LHCN-M2 (cell line): ENCODE measurements at places on chromosomes 16 and 17.

DNA sequence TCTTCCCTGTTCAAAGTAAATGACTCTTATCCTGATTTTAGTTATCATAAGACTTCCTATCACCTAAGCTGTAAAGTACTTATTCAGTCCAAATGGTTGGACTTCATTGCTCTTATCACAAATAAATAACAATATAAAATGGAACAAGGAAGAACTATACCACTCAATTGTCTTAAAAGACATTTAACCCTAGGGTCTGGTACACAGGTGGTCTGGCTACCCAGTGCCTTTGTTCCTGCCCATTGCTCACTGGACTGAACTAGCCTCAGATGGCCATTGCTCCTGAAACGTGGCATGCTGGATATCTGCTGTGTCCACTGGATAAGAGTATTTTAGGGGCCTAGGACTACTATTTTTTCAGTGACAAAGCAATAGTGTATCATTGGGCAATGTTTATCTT is 574.3 kb upstream of the CA10 start:
- no peak for DNase-seq

- no peak for DNase-seq
These were observed 12.1 kb downstream of the TEKT5 start for GRCh38 chr16:10682604-10683003.

DNA sequence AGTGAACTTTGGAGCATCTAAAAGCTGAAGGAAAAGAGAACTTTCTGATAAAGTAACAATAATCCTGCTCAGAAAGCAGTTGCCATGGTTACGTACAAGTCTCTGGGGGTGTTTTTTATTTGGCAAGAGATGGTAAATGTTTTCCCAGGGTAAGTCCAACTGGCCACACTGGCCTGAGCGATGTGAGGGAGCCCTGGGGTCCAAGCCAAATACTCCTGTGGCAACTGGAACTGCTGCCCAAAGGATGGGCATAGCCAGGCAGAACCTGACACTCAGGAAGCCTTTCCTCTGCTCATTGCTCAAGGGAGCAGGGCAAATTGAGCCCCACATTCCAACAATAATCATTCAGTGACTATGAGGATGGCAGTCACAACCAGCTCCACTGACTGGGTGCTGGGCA is 26.8 kb upstream of the WSCD1 start:
- no peak for DNase-seq

DNA sequence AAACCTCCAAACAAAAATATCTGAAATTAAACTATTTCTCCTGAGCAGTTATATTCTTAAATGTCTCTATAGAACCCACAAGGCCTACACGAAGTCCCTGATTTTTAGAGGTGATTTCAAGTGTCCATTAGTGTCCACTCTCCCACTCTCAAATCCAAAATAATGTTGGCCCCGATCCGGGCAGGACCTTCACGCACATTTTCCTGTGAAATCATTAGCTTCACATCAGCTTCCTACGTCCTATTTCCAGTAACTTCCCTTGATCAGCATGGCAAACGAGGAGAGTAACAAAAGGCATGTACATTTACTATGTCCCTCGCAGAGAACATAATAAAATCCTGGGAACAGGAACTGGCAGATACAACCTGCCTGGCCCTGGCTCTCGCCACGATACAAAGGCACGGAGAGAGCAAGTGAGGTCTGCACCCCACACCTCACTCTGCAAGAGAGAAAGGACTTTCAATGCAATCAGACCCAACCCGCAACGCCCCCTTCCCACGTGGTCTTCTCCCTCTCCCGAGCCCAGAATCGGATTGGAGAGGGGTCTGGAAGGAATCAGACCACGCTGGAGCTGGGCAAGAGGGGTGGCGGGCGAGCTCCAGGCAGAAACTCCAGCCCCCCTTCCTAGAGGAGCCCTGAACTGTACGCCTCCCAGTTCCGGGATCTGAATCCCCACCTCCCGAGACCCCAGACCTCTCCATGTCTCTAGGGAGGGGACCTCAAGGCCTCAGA is 17.5 kb upstream of the C17orf78 start:
- peak; percentile 50 for DNase-seq

DNA sequence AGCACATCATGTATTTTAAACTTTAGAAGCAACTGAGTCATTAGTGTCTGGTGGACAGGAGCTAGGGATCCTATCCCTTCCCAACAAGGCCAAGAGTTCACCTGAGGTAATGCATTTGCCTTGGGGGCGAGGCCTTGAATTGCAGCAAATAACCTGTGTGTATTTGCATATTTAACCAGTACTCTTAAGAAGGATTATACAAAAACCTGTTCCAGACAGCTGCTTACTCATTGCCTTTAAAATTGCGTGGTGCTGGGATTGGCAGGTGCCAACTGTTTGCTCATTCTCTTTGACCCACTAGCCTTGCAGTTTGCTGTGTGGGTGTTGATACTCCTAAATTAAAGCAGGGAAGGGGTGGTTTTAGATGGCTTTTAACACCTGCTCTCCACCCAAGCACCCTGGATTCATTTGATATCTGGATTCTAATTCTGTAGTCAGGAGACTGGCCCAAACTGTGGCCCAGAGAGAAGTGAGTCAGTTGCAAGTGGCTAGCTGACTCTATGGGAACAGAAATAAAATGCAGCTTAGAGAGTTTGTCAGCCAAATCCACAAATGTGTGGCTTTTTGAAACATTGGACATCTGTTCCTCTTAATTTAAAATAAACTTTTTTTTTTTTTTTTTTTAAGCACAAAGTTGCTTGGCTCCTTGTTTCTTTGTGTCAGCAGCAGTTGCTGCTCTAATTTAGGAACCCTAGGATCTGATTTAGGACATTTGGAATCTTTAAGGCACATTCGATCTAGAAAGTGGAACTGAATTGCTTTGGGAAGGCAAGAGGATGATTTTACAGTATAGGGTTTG is 46.9 kb downstream of the TUBD1 start:
- DNase-seq = peak; percentile 98

DNA sequence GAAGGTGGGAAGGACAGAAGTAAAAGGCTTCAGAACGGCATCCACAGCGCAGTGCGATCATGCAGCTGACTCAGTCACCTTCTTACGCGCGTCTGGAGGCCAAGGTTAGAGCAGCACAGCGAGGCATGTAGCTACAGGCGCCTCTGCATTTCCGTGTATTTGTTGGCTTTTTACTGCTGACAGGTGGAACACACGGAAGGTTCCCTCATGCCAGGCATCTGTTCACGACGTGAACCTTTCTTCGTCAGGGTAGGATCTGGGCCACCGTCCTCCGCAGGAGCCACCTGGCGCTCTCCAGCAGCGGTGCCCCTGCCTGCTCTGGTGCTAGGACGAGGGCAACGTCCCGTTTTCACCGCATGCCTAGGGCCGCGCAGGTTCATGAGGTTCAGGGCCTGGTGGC is 15.3 kb downstream of the TMEM204 start:
- DNase-seq = no peak

- no peak for DNase-seq
These were observed 8.1 kb downstream of the C17orf50 start for GRCh38 chr17:35768797-35769196.

DNA sequence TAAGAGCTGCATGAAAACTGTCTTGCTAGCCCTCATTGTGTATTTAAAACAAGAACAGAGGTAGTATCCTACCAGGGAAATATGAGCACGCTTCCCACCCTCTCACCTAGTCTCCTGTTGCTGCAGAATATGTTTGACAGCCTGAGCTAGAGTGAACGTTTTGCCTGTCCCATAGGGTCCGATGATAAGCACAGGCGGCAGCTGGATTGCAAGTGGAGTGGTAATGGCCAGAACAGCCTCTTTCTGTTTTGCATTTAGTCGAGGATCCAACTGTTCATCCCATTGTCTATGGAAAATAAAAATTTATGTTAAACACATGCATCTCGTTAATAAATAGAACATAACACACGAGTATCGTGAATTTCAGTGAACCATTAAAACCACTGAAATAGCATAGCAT is 84.2 kb downstream of the HELZ start:
- no peak for DNase-seq
